ENCODE measurements at places on chromosomes 6 and 20.

DNA sequence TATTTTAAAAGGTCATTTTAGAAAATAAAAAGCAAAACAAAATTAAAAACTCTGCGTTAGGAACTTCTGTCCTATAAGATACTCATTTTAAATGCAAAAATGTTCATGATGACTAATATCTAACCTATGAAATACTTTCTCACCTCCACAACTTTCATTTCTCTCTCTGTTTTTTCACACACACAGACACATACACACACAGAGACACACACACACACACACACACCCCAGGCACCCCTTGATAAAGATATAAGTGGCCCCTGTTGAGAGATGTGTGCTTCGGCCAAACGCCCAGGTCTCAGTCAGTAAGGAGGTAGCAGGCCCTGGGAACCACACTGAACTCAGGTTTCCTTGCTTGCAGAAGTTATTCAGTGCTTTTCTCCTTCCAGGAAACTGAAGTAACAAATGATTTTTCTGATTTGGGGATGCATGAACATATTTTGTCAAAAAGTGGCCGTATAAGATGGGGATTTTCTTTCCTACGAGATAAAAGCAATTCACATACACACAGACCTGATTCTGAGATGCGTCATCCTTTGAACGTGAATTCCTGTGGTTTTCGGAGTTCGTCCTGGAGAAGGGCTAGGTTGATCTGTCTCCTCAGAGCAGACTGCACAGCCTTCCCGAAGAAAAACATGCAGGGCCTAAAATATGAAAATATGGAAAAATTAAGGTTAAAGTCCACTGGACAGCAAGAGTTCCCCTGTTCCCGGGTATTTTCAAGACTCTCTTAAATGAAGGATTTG, 306.8 kb upstream of the FOXQ1 start:
- DNase-seq: no peak

- no peak for DNase-seq
Observed at GRCh38 chr6:43428874-43429273, 1.5 kb downstream of the ABCC10 start.

- no peak for DNase-seq
Observed at GRCh38 chr6:46745973-46746372, 760 bp upstream of the ANKRD66 start.

- DNase-seq: no peak
Observed at GRCh38 chr6:39128832-39129231, 13.8 kb upstream of the SAYSD1 start.

DNA sequence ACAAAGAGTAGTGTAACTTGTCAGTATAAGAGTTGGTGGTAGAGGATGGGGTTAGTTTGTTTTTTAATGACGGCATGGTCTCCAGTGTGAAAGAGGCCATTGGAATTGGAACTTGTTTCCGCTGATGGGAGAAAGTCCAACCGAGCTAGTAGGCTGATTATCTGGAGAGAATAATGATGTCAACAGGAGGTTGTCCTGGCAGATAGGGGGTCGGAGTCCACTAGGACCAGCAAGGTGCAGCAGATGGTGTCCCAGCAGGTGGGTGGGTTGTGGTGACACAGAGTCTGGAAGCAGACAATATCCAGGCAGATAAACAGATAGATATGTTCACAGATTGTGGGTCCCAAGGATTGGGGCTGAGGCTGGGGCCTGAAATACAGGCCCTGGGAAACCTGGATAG, 35.1 kb downstream of the PKIB start:
- DNase-seq: no peak

DNA sequence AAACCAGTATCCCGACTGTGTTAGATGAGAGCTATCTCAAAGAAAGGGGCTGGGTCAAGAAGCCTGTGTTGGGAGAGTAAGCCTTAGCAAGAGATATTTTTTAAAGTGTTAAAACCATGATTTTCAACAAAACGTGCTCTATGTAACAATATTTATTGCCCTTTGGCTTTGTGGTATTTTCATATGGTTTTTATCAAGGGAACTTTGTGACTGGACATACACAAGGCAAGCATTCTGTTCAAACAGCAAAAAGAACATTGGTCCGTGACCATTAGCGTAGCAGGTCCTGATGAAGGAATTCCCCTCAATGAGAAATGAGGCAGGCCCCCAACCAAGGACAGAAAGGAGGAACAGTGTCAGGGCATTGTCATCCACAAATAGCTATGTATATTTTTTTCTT, 222.6 kb downstream of the MYLK4 start:
- no peak for DNase-seq

- no peak for DNase-seq
Observed at GRCh38 chr6:29989211-29989610, 46.9 kb downstream of the HLA-A start.

- no peak for DNase-seq
Observed at GRCh38 chr6:169367507-169367906, 113.9 kb upstream of the THBS2 start.
